ENCODE measurements at places on chromosomes 2 and 18.

DNA sequence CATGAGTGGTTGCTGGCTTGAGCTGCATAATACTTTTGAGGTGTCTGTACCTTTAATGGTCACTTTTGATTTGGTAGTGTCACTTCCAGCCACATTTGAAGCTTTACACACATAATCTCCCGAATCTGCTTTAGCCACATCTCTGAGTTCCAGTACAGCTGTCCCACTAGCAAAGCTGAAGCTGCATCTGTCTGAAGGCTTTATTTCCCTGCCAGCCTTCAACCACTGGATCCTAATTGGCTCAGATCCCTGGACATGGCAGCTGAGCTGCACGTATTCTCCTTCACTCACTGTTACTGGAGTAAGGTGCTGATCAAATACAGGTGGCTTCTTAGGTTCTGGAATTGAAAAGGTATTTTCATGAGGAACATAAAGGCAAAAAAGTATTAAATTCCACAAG lies 99.7 kb downstream of the TTN start:
- H3K4me3 ChIP-seq, result no peak overlapping the region
- H3K27ac ChIP-seq, result no peak overlapping the region
- H3K36me3 ChIP-seq, result no peaks in the 10 kb centered on the region

GRCh38 chr2:33219850-33220275 lies 256.6 kb upstream of the RASGRP3 start:
- no peak overlapping the region for H3K27ac ChIP-seq
- H3K4me1 ChIP-seq, result no peaks in the 10 kb centered on the region
- H3K27me3 ChIP-seq, result no peaks in the 10 kb centered on the region

GRCh38 chr2:113274432-113274831 lies 4.3 kb downstream of the PAX8 start:
- no peak for DNase-seq
- no peak overlapping the region for H3K4me3 ChIP-seq
- peaks cover 87% of the 10 kb centered on the region for H3K27me3 ChIP-seq

- no peak for DNase-seq
- no peak overlapping the region for H3K27ac ChIP-seq
- H3K27me3 ChIP-seq, result no peaks in the 10 kb centered on the region
- peaks cover 41% of the 10 kb centered on the region for H3K4me1 ChIP-seq
- H3K4me3 ChIP-seq, result no peak overlapping the region
- no peaks in the 10 kb centered on the region for H3K36me3 ChIP-seq
Measured at GRCh38 chr2:46811379-46812310, 104.0 kb downstream of the MCFD2 start.

- no peak overlapping the region for H3K4me3 ChIP-seq
- no peaks in the 10 kb centered on the region for H3K36me3 ChIP-seq
- no peak overlapping the region for H3K27ac ChIP-seq
Measured at GRCh38 chr18:62372156-62372555, 47.0 kb downstream of the TNFRSF11A start.

DNA sequence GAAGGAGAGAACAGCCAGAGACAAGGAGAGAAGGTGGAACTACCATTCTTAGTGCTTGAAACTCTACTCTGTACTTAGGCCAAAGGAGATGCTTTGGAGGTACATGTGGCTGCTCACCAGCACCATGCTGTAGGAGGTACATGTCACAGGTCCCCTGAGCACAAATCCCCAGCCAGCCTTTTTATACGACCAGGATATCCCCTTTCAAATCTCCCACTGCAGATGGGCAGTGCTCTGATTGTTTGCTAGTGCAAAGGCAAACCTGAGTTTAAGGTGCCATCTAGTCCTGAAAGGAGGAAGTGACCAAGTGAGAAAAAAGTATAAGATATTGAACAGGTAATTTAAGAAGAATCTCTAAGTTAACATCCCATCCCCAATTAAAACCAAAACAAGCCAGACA lies 17.1 kb upstream of the TTC21B start:
- H3K36me3 ChIP-seq, result no peaks in the 10 kb centered on the region
- no peaks in the 10 kb centered on the region for H3K27me3 ChIP-seq
- no peak for DNase-seq

GRCh38 chr2:164881524-164881923 lies 39.9 kb upstream of the COBLL1 start:
- no peak overlapping the region for H3K4me3 ChIP-seq
- H3K36me3 ChIP-seq, result no peaks in the 10 kb centered on the region
- H3K4me1 ChIP-seq, result no peaks in the 10 kb centered on the region

GRCh38 chr2:150750720-150751119 lies 263.3 kb upstream of the RND3 start:
- DNase-seq, result no peak
- H3K36me3 ChIP-seq, result no peaks in the 10 kb centered on the region
- no peaks in the 10 kb centered on the region for H3K27me3 ChIP-seq
- H3K27ac ChIP-seq, result no peak overlapping the region
- no peaks in the 10 kb centered on the region for H3K4me1 ChIP-seq

DNA sequence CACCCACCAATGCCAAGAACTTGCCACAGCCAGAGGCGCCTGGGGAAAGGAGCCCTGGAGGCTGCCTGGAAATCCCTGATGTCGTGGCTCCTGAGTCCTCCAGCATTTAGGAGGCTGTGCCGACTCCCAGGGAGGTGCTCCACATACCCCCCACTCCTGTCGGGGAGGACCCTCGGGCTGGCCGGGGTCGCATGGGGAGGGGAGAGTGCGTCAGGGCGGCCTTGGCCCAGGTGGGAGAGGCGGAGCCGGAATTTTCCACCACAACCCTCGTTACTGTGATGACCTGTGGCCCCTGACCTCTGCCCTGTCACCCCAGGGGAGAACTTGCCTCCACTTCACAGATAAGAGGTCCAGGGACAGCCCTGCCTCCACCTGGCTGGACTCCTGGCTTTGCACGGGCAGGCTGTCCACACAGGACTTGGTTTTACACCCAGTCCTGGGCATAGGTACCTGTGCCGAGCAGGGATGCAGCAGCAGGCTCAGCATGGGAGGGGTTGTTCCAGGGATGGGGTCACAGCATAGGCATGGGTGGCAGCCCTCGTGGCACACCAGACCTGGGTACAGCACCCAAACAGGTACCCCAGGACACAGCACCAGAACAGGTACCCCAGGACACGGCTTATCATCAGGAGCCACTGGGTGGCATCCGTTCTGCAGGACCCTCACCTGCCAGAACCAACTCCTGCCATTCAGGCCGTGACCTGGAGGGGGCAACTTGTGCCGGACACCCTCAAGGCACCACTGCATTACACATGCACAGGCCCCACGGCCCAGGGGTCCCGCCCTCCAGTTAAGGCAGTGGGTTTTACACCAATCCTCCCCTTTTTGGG lies 12.3 kb upstream of the AGXT start:
- no peaks in the 10 kb centered on the region for H3K4me1 ChIP-seq
- no peak overlapping the region for H3K27ac ChIP-seq
- no peaks in the 10 kb centered on the region for H3K27me3 ChIP-seq

- no peaks in the 10 kb centered on the region for H3K36me3 ChIP-seq
- H3K4me1 ChIP-seq, result no peaks in the 10 kb centered on the region
- H3K27ac ChIP-seq, result no peak overlapping the region
- no peak for DNase-seq
Measured at GRCh38 chr18:51522338-51522737, 324.9 kb upstream of the MEX3C start.

DNA sequence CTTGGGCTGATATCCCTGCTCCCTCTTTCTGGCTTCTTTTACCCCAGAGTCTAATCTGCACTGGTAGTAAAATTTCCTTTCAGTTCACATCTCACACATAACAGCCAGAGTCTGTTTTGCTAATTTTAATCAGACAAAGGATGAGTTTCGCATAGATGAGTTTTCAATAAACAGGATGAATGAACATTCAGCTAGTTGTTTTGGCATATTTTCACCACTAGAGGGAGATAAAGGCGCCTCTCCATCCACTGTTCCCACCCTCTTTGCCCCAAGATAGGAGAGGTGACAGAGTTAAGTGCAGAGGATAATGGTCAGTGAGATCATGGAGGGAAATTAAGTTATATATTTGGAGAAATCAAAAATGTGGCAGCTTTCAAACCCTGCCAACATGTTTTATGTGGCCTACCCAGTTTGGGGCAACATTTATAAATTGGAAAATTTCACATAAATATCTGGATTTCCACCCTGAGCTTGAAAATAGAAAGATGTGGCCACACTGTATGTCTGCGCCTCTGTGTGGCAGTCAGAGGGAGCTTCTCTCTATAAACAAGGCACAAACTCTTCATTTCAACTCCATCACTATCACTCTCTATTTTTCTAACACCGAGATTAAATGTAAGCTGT lies 48.5 kb upstream of the DTNA start:
- peaks cover 5% of the 10 kb centered on the region for H3K4me1 ChIP-seq
- H3K36me3 ChIP-seq, result no peaks in the 10 kb centered on the region
- H3K4me3 ChIP-seq, result no peak overlapping the region

GRCh38 chr2:121356058-121356640 lies 71.1 kb upstream of the TFCP2L1 start:
- no peak overlapping the region for H3K4me3 ChIP-seq
- no peaks in the 10 kb centered on the region for H3K4me1 ChIP-seq
- H3K27me3 ChIP-seq, result no peaks in the 10 kb centered on the region
- H3K27ac ChIP-seq, result no peak overlapping the region
- peaks cover 61% of the 10 kb centered on the region for H3K36me3 ChIP-seq
- peak; percentile 83 for DNase-seq

- H3K27me3 ChIP-seq, result no peaks in the 10 kb centered on the region
- no peaks in the 10 kb centered on the region for H3K4me1 ChIP-seq
- no peak overlapping the region for H3K27ac ChIP-seq
- H3K36me3 ChIP-seq, result no peaks in the 10 kb centered on the region
Measured at GRCh38 chr2:232229911-232230310, 148.6 kb upstream of the ALPP start.

GRCh38 chr2:211867845-211868451 lies 670.7 kb downstream of the ERBB4 start:
- H3K4me3 ChIP-seq, result no peak overlapping the region
- no peaks in the 10 kb centered on the region for H3K27me3 ChIP-seq
- H3K27ac ChIP-seq, result no peak overlapping the region
- H3K36me3 ChIP-seq, result no peaks in the 10 kb centered on the region
- DNase-seq, result peak; percentile 0

- H3K4me1 ChIP-seq, result no peaks in the 10 kb centered on the region
- H3K27me3 ChIP-seq, result no peaks in the 10 kb centered on the region
- H3K4me3 ChIP-seq, result no peak overlapping the region
- H3K36me3 ChIP-seq, result no peaks in the 10 kb centered on the region
- DNase-seq, result peak; percentile 80
- no peak overlapping the region for H3K27ac ChIP-seq
Measured at GRCh38 chr2:143284087-143284675, 155.0 kb downstream of the ARHGAP15 start.

DNA sequence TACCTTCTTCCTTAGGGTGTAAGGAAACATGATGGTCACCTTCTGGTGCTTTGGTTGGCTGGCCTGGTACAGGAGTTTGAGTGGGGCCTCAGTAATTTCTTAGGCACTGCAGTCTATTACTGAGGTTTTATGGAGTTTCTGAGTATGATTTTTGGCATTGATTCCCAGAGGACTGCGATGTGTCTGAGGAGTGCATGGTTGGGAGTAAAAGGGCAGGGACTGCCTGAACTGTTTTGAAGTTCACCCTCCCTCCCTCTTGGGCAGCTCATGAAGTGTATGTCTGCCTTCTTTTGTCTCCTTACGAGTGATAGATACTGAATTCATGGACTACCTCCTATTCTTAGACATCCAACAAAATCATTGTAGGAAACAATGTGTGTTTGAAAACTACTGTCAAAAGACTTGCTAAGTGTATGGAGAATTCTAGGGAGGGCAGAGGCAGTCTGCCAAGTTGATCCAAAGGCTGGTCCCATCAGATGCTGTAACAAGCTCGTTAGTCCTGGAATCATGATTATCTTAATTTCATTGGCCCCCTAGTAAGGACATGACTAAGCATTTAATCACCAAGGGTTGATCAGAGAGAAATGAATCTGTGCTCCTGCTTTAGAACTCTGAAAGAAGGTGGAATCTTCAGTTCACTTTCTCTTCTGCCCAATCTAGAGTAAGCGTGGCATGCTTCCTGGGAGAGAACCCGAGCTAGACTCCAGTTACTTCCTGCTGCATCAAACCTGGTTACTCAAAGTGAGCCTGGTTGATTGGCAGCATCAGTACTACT lies 26.5 kb downstream of the LYPD6B start:
- no peaks in the 10 kb centered on the region for H3K36me3 ChIP-seq
- H3K4me1 ChIP-seq, result peaks cover 20% of the 10 kb centered on the region
- H3K27me3 ChIP-seq, result no peaks in the 10 kb centered on the region
- no peak for DNase-seq
- H3K4me3 ChIP-seq, result no peak overlapping the region

DNA sequence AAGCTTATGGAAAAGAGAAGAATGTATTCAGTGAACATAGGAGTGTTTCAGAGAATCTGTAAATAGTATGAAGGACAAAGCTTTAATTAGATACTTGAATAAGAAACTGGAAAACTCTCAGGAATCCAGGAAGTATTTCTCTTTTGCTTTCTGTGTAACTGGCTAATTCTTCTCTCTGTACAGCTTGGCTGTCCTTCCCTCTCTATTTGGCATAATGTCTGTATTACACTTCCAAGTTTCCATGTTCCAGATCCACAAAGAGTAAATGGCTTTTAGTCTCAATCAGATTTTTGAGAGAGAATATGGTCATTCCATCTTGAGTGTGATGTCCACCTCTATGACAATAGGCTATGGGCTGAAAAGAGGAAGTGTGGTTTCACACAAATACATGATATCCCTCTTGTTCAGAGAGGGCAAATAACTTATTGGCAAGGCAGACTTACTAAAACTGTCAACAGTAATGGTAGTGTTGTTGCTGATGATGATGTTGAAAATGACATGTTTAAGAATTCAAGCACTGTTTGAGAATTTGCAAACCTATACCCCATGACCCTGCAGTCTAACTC lies 129.2 kb upstream of the ERBB4 start:
- DNase-seq, result no peak
- no peaks in the 10 kb centered on the region for H3K4me1 ChIP-seq
- no peaks in the 10 kb centered on the region for H3K27me3 ChIP-seq
- H3K27ac ChIP-seq, result no peak overlapping the region

GRCh38 chr2:235460548-235461047 lies 33.2 kb upstream of the AGAP1 start:
- no peaks in the 10 kb centered on the region for H3K4me1 ChIP-seq
- no peak overlapping the region for H3K4me3 ChIP-seq
- H3K27me3 ChIP-seq, result peaks cover 9% of the 10 kb centered on the region
- no peak for DNase-seq
- H3K27ac ChIP-seq, result no peak overlapping the region

- peak overlapping the region; percentile 88 for H3K27ac ChIP-seq
- H3K4me1 ChIP-seq, result peaks cover 94% of the 10 kb centered on the region
- H3K27me3 ChIP-seq, result no peaks in the 10 kb centered on the region
- H3K4me3 ChIP-seq, result no peak overlapping the region
Measured at GRCh38 chr2:42957861-42958301, 165.5 kb upstream of the HAAO start.

GRCh38 chr2:98175811-98176210 lies 88.8 kb downstream of the VWA3B start:
- no peaks in the 10 kb centered on the region for H3K36me3 ChIP-seq
- DNase-seq, result no peak
- H3K4me3 ChIP-seq, result no peak overlapping the region
- peaks cover 14% of the 10 kb centered on the region for H3K27me3 ChIP-seq
- H3K27ac ChIP-seq, result no peak overlapping the region

- H3K27me3 ChIP-seq, result no peaks in the 10 kb centered on the region
- H3K4me1 ChIP-seq, result no peaks in the 10 kb centered on the region
- no peak overlapping the region for H3K27ac ChIP-seq
- H3K36me3 ChIP-seq, result no peaks in the 10 kb centered on the region
- H3K4me3 ChIP-seq, result no peak overlapping the region
Measured at GRCh38 chr2:150689590-150689989, 202.1 kb upstream of the RND3 start.

GRCh38 chr2:128531856-128532255 lies 213.2 kb upstream of the HS6ST1 start:
- no peak overlapping the region for H3K4me3 ChIP-seq
- DNase-seq, result peak; percentile 55
- H3K36me3 ChIP-seq, result no peaks in the 10 kb centered on the region
- no peaks in the 10 kb centered on the region for H3K4me1 ChIP-seq
- no peak overlapping the region for H3K27ac ChIP-seq

GRCh38 chr18:9796935-9797549 lies 88.7 kb upstream of the TXNDC2 start:
- no peaks in the 10 kb centered on the region for H3K36me3 ChIP-seq
- no peak overlapping the region for H3K27ac ChIP-seq
- H3K4me3 ChIP-seq, result no peak overlapping the region
- no peak for DNase-seq
- H3K27me3 ChIP-seq, result no peaks in the 10 kb centered on the region
